ENCODE measurements at places on chromosomes 3 and 15.

DNA sequence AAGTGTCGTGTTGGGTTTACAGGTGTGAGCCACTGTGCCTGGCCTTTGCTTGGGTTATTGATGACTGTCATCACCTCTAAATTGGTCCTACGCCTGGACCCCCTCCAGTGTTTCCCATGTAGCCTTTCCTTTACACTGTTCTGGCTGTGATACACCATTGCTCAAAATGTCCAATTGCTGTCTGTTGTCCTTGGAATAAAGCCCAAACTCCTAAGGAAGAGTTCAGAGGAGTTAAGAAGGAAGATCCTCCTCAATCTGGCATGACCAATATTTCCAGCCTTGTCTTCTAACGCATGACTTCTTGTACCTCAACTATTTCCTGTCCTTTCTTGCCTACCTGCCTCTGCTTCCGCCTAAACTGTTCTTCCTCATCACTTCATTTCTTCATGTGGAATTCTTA is 113.1 kb downstream of the POLR2M start:
- DNase-seq = no peak

DNA sequence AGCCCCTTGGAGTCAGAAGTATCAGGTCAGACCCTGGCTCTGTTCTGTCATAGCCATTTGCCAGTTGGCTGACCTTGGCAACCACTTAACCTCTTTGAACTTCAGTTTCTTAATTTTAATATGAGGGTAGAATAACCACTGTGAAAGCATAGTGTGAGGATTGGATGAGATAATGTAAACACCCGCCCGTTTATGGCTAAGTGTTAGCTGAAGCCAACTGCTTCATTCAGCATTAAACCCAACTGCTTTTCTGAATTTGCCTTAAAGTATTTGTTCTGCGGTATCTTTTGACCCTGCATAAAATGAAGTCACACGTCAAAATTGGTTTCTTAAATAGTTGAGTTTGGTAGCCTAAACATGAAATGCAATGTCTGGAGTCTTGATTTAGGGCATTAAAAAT is 121.5 kb upstream of the ABHD17C start:
- DNase-seq = no peak

DNA sequence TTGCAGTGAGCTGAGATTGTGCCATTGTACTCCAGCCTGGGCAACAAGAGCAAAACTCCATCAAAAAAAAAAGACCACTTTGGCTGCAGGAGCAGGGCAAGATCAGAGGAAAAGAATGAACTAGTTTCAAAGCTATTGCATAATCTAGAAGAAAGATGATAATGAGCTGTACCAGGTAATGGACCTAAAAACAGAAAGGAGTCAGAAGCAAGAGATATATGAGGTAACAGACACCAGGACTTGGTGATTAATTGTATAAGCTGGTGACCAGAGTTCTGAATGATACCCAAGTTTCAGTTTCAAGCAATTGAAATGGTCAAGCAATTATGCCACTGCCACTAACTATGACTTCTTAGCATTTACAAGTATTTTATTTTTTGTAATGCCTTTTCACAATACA is 2.9 kb downstream of the POLQ start:
- no peak for DNase-seq

GRCh38 chr3:120561251-120562045 is 34.7 kb upstream of the NDUFB4 start:
- peak; percentile 56 for DNase-seq

GRCh38 chr15:49279521-49280456 is 109.7 kb downstream of the GALK2 start:
- no peak for DNase-seq

GRCh38 chr3:173538410-173538809 is 140.9 kb downstream of the NLGN1 start:
- no peak for DNase-seq

DNA sequence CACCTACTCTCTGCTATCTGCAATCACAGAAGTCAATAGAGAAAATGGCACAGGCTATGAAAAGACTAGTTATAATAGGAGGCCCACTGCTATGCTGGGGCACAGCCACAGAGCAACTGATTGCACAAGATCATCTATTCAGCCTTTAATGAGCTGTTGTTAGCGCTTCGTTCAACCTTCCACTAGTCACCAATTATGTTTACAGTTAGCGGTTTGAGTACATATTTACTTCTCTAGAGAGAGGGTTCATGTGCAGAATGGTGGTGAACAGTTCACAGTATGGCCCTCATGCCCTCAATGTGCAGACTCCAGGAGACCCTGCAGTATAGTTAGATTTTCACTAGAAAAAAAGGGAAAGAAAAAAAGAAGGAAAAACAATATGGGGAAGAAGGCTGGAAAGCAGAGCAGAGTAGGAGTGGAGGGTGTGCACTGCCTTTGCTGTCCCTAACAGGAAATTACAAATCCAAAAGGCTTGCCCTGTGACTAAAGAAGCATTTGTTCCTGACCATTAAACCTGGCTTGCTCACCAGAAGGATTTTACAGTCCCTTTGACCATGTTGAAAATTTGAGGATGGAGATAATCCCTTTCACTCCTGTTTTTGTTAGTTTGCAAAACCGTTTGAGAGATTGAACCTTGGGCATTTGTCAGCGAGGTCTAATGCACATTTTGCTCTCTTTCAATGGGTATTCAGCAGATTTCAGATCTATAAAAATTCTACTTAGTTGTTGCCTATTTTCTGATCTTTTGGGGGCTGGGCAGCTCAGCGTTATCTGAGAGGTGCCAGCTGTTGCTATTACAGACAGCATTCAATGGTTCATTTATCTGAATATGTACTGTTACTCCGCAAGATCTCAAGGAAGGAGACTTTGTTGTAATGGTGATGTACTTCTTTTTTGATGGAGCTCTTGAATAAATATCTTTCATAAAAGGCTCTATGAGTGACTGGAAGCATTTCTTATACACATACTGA is 296.1 kb downstream of the LSAMP start:
- peak; percentile 16 for DNase-seq

- no peak for DNase-seq
Measured at GRCh38 chr15:78617516-78617915, 3.3 kb downstream of the CHRNA3 start.

GRCh38 chr3:131142580-131142979 is 115.9 kb downstream of the NEK11 start:
- no peak for DNase-seq

DNA sequence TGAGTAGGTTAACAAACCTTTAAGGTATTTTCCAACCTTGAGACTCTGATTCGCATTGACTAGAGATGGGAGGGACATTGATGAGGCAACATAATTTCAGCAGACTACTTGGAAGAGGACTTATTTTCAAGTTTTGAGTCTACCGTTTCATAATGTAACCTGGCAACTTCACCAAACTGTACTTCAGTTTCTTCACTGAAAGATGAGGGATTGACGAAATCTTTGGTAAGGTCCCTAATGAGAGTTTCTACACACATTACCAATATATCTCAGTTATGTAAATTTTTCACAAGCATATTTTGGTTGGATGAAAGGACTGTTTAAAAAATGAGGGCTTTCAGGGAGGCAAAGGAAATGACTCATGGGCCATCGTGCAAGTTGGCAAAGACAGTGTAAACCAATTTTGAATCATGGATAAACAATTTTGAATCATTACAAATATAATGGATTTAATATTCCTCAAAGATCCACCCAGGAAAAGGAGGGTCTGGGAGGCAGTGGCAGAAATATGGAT is 28.7 kb upstream of the SEMA6D start:
- DNase-seq = no peak

DNA sequence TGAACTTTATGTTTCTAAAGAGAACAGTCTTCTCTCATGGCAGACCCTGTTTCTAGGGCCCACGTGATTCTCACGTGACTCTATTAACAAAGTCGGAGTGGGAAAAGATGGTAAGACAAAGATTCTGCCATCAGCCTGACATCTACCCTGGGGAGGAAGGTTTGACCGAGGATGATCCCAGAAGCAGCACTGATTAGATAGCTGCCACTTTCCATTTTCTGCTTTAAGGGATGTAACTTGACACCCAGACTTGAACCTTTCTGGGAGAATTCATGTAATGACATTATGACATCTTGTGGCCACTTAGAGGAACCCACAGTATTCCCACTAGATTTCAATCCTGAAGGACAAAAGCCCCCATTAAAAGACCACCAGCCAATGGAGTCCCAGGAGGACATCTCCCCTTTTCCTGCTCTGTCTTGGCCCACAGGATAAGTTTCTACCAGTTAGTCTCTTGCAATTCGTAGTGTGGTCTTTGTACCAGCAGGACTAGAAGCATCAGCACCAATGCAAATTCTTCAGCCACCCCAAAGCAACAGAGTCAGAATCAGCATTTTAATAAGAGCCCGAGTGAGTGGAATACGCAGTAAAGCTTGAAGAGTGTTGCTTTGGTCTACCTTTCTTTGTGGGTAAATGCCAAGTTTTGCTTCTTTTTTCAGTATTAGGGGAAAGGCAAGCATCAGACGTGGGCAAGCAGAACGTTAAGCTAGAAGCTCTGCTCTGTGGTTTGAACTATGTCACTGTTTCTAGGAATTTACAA is 480.5 kb upstream of the PROK2 start:
- DNase-seq = no peak

- DNase-seq = no peak
Measured at GRCh38 chr15:41231422-41232226, 556 bp downstream of the CHP1 start.

GRCh38 chr15:20659265-20659664 is 117.7 kb upstream of the GOLGA6L6 start:
- no peak for DNase-seq

DNA sequence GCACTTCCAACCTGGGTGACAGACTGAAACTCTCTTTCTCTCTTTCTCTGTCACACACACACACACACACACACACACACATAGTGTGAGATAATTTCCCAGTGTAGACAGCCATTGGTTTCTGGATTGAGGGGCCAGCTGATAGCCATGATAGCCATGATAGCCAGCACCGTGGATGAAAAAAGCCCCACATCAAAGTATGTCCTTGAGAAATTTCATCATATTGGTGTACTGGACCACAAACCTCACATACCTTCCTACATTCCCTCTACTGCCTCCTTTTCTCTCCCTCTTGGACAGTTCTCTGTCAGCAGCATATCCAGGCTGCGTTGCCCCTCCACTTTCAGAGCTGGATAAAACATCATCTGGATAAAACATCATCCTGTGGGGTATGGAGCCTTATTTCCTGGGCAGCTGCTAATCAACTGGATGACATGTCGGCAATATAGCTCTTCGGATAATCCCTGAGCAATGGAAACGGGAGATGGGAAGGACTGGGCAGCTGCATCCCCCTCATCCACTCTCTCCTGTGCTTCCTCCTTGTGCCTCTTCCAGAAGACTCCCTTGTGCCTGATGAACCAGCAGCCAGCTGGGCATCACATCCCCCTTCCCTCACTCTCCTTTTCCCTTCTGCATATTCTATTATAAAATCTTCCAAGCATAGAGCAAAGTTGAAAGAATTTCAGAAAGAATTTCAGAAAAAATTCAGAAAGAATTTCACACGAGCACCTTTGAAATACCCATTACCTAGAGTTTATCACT is 39.3 kb downstream of the GRK7 start:
- no peak for DNase-seq

GRCh38 chr3:196554205-196554604 is 14.1 kb downstream of the WDR53 start:
- no peak for DNase-seq

DNA sequence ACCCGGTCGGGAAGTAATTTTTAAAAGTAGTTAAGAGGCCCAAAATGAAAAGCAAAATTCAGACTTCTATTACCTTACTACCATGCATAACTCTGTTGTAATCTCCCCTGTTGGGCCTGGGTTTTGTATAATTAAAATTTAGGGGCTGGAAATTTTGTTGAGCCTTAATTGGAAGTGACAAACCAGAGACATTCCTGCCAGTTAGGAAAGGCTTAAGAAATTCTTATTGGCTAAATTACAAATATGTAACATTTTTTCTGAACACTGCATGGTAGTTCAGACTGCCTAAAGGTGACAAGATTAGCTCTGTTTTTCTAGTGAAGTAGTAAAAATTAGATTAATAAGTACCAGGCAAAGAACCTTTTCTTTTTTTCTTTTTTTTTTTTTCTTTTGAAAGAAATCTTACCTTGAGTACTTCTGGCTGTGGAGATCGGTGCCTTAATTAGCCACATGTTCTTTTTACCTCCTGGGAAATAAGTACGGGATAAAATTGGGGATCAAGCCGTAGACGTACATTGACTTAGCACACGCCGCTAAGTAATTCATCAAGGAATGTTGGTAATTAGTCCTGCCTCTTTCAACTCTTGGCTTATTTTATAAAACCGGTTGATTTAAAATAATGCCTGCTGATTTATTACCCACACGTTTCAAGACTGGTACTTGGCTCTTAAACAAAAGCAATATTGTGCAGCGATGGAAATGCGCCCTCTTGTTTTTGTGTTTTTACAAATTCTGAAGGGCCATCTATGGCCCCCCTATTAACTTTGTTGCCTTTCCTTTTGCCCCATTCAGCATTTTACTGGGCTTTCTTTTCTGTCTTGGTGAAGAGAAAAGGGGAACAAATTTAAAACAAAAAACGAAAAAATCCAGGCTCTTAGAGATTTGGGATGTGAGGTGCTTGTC is 111.2 kb upstream of the SAMMSON start:
- DNase-seq = no peak
